Stimulated activated CD8-positive, alpha-beta memory T cell treated with anti-CD3 and anti-CD28 coated beads, Interleukin-2, amount 100 ng/mL, for 1 hour (primary cell): ENCODE measurements at places on chromosomes 7 and 10.

DNA sequence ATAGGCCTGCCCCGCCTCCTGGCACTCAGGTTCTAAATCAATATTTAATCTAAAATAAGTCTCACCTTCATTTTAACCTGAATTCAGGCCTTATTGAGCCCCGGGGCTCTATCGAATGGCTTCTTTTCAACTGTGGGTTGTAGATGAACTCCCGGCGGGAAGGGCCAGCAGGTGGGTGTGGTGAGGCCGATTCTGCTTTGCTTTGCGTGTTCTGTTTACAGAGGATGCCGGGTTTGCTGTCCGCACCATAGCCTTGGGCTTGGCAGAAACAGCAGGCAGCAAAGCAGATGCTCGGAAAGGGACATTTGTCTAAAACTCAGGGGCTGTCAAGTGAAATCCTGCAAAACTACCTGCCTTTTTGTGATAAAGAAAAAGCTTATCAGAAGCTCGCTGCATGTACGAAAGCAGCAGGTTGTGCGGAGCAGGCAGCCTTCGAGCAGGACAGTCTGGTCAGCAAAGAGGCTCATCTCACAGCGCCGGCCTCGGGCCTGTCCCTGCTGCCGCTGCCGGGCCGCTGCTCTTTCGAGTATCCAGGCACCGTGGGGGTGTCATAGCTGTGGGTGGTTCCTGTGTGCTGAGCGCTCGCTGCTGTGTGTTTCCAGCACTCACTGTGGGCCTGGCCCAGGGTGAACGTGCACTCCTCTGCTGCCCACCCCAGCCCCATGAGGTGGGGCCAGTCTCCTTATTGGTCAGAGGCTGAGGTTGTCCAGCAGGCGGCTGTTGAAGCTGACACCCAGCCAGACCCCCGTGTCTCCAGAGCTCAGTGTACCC, 434.8 kb upstream of the FOXK1 start:
- no peak for DNase-seq

GRCh38 chr7:5758753-5759335, 22.6 kb downstream of the RNF216 start:
- DNase-seq, result no peak

- no peak for DNase-seq
These were observed 107.8 kb upstream of the PLXNA4 start for GRCh38 chr7:132683896-132684690.

DNA sequence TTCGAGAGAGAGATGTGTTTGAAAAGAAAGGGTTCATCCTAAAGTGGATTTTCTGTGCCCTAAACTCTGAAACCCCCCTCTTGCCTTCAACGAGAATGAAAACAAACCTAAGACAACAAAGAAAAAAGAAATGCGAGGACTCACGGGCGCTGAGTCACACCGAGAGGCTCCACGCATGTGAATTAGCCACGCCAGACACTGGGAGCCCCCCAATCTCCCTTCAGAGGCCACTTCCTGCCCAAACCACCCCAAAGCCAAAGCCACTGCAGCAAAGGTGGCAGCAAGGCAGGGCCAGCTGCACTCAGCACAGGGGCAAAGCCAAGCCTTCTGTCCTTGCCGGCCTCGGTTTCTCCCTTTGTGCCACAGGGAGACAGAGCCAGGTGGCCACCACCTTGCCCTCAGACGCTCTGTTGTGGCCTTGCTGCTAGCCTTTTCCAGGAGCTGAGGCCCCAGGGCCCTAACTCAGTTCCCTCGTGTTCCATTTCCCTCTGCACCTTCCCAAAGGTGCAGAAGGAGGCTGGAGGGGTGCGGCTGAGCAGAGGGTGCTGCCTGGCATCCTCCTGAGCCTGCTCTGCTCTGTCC, 93.3 kb downstream of the FAM53B start:
- DNase-seq, result peak; percentile 47

DNA sequence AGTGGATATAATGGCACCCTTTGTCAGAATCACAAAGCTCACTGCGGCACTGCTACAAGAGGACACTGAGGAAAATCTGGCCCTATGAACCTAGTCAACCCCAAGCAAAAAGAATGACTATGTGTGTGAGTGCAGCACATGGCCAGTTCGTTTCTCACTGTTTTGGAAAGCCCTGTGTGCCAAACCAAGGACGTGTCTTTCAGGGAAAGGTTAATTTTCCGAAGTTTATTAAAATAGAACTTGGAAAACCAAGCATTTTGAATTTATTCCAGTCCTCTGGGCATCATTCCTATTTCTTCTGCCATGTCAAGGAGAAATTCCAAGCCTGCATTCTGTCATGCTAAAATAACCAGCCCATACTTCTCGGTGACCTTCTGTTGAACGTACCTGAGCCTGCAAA, 471.8 kb downstream of the PLXDC2 start:
- DNase-seq, result no peak

DNA sequence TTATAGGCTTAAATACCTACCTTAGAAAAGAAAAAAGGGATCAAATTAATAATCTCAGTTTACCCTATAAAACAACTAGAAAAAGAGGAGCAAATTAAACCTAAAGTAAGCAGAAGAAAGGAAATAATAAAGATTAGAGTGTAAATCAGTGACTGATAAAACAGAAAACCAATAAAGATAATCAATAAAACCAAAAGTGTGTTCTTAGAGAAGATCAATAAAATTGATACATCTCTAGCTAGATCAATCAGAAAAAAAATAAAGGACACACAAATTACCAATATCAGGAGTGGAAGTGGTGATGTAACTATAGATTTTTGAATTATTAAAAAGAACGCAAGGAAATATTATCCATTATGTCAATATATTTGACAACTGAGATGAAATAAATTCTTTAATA, 69.2 kb upstream of the NAMPT start:
- no peak for DNase-seq

DNA sequence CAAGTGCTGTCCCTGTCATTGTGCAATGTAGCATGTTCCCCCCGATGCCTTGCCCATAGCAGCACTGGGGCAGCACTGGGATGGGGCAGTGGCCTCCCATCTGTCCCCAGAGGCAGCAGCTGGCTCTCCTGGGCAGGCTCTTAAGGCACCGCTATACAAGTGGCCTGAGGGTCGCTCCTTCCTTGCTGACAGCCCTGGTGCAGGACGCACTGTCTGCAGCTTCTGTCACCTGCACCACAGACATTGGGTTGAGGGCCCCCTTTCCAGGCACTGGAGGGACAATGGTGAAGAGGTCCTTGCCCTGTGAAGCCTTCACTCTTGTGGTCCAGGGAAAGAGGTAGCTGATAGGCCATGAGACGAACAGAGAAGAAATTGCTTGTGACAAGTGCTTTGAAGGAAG, 10.6 kb downstream of the CPSF4 start:
- no peak for DNase-seq

- no peak for DNase-seq
These were observed 166.8 kb downstream of the MTERF1 start for GRCh38 chr7:91713669-91714068.

DNA sequence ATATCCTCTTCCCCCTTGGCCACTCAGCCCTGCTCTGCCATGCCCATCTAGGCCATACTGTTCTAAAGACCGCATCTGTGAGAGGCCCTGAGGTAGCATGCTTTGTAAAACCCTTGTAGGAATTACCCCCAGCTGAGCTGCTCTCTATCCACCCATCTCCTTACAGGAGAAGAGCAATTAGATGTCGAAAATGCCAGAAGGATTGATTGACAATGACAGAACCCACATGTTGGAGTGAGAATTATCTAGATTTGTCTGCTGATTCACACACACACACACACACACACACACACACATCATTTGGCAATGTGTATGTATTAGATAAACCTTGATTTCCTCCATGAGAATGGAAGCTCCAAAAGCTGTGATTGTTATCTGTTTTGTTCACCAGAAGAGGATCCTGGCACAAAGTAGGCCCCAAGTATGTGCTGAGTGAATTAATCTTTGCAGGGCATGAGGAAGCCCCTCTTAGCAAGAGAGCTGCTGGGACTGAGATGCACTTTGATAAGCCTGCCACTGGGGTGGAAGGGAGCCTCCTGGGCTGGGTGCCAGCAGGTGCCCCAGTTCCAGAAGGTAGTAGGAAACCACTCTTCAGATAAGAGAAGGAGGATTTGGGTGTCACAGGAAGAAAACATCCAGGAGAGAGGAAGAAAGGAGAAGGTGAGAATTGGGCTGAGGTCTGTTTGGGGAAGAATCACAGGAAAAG, 187.5 kb upstream of the ADO start:
- DNase-seq, result no peak

DNA sequence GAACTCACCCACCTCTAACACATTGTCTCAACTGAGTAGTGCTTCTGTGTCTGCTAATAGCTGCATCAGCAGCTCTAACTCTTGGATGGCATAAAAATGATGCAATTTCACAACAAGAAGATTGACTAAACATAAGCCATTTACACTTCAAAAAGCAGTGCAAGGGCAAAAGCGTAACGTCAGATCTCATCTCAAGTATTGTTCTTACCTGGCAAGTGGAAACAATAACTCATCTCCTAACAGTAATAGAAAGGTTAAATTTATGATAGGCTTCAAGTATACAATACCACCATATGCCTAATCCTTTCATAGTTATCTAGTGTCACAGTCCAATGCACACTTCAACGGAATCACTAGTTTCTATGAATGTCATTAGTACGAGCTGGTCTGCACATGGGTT, 14.8 kb downstream of the TPK1 start:
- no peak for DNase-seq

DNA sequence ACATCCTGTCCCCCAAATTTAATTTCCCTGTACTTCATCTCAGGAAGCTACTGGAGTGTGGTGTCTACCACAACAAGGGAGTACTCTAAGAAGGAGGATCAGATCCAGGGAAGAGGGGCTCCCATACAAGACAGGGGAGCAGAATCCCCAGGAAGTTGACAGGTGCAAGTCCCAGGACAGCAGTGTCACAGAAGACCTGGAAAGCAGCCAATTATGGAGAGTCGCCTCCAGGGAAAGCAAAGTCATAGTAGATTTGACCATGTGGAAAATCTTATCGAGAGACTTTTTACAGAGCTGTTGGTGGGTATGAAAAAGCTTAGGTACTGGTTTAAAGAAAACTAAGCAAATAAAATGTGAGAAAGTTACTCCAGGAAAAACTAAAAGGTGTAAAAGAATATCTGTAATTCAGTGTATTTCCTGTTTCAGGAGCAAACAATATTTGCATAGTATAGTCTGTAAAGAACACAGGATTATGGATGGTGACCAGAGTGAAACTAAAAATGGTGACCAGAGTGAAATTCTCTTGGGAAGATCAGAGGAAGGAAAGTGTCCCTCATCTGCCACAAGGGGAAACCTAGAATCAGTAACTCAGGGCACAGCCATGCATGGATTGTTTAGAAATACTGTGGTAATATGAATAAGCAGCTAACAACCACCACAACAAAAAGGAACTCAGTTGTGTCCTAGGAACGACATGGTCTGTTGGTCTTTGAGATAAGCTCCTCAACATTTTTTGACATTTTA, 44.5 kb downstream of the LANCL2 start:
- DNase-seq, result no peak

DNA sequence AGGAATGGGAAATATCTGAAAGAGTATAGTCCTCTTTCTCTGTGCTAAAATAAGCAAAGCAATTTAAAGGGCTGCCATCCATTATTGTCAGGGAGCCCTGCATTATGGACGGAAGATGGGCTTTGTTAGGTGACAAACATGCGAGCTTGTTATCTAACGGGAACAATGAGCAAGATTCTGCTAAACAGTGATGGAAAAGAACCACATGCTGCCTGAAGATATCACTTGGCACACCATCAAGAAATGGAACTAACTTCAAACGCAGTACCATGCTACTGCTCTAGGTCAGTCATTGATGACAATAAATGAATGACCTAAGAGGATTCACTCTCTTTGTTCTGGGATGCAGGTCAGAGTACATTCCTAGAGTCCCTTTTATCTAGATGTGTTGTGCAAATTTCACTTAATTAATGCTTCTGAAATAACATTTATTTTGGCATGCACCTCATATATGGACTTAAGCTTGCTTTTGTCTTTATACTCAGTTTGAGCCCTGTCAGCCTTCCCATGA, 175.7 kb upstream of the PTN start:
- DNase-seq, result no peak

GRCh38 chr10:26475386-26475785, 37.2 kb downstream of the APBB1IP start:
- DNase-seq, result no peak

GRCh38 chr10:99604862-99605261, 15.4 kb downstream of the SLC25A28 start:
- no peak for DNase-seq

DNA sequence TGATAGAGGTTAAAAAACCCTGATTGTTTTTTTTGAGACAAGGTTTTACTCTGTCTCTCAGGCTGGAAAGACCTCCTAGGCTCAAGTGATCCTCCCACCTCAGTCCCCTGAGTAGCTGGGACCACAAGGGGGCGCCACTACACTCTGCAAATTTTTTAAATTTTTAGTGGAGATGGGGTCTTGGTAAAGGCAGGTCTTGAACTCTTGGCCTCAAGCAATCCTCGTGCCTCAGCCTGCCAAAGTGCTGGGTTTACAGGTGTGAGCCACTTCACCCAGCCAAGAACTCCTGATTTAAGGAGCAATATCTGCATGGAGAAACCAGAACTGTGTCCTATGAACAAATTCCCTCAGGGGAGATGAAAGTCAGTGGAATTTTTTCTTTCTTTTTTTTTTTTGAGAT, 7.3 kb upstream of the KLHDC10 start:
- peak; percentile 56 for DNase-seq

DNA sequence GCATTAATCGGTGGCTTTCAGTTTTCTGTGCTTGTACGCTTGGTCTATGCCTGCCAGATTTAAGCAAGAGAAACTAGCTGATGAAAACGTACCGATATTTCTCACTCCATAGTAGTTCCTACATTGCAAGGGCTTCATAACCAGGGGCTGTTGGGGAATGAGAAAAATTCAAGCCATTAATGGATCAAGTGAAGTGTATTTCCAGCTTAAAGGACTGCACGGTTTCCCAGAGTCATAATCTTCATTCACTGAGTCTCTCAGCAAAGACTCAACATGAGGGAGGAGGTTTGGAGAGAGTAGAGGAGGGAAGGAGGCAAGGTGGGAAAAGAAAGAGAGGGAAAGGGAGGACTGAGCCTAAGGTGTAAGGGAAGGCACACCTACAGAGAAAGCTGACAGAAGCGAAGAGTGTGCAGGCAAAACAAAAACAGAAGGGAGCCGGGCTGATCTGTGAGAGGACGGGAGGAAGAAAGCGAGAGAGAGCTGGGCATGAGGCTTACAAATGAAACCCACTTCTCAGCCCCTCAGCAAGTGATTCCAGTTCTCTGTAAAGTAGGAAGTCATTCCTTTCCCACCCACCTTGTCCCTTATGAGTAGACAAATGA, 625 bp downstream of the GIMAP2 start:
- no peak for DNase-seq
